ENCODE measurements at places on chromosomes 3 and 15. TPM values are rescaled to one million over a fixed set of nuclear protein-coding genes. Genes with fewer than 3 reads are reported as not detected.

ANKUB1 gene
- not detected for total RNA-seq

RPP14 gene
- 16.7 TPM for total RNA-seq

GRCh38 chr15:73683777-73684580, at the start of gene CD276:
Gene CD276, plus strand, starts transcription at chr15:73684383. Its CDS starts 15,257 bp downstream, at chr15:73699640.
- peaks cover 35% of the 10 kb centered on the region for H3K4me1 ChIP-seq
- peak within 1 kb of the TSS; percentile 85 for H3K27ac ChIP-seq
- no peaks in the 10 kb centered on the region for H3K27me3 ChIP-seq
- peak within 1 kb of the TSS; percentile 81 for H3K4me3 ChIP-seq

DNA sequence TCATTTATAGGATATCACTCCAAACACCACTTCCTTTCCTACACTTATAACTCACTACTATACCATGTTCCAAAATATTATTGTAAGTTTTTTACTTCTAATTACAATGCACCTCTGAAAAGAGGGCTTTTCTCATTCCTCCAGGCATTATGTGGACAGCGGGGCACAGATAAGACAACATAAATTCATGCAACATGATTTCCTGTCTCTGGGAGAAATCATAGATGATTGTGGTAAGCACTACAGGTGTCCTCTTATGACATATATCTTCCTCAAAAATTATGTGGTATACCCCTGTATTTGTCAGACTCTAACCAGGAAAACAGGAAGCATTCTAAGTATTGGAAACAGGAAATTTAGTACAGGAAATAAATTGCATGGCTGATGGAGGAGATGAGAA, 45.7 kb upstream of the INO80 start:
- H3K27ac ChIP-seq = no peak overlapping the region
- no peak overlapping the region for H3K4me3 ChIP-seq
- no peaks in the 10 kb centered on the region for H3K4me1 ChIP-seq
- H3K27me3 ChIP-seq = no peaks in the 10 kb centered on the region
- H3K36me3 ChIP-seq = no peaks in the 10 kb centered on the region

GRCh38 chr3:143083781-143084180, 35.8 kb upstream of the CHST2 start:
- H3K36me3 ChIP-seq = peaks cover 19% of the 10 kb centered on the region
- peaks cover 5% of the 10 kb centered on the region for H3K4me1 ChIP-seq
- no peak for DNase-seq
- peaks cover 2% of the 10 kb centered on the region for H3K27me3 ChIP-seq
- no peak overlapping the region for H3K27ac ChIP-seq
- no peak overlapping the region for H3K4me3 ChIP-seq

Measured in WTC11 (cell line).